ENCODE measurements at places on chromosomes 4 and X. TPM values are rescaled to one million over a fixed set of nuclear protein-coding genes. Genes with fewer than 3 reads are reported as not detected.
A peak's percentile ranks its signal among the peaks of the same experiment; 100 is the strongest.

- no peaks in the 10 kb centered on the region for H3K4me1 ChIP-seq
- no peaks in the 10 kb centered on the region for H3K36me3 ChIP-seq
- H3K27ac ChIP-seq: no peak overlapping the region
Measured at GRCh38 chrX:50067435-50068284, 133.1 kb downstream of the AKAP4 start.

- no peaks in the 10 kb centered on the region for H3K27me3 ChIP-seq
- H3K36me3 ChIP-seq: no peaks in the 10 kb centered on the region
- no peaks in the 10 kb centered on the region for H3K4me1 ChIP-seq
- H3K4me3 ChIP-seq: no peak overlapping the region
- no peak for DNase-seq
Measured at GRCh38 chr4:16738558-16738957, 159.9 kb downstream of the LDB2 start.

Gene MAGEB2
- not detected for total RNA-seq

DNA sequence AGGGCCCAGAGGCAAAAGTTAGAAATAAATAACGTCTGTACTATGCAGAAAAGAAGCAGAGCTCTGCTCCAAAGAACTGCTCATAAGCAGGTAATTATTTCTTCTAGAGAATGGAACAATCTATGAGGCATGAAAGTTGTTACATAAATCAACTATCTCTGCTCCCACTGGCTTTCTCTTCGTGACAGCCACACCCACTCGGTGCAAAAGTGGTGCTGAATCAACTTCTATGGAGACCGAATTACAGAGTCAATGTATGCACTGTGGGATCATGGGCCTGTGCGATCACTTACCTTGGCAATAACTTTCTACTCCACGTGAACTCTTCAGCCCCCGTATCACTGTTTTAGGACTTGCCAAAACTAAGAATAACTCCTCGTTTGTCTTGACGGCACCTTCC lies 99.4 kb upstream of the ATXN3L start:
- H3K4me3 ChIP-seq: no peak overlapping the region
- H3K4me1 ChIP-seq: no peaks in the 10 kb centered on the region
- no peak overlapping the region for H3K27ac ChIP-seq
- no peaks in the 10 kb centered on the region for H3K36me3 ChIP-seq
- H3K27me3 ChIP-seq: no peaks in the 10 kb centered on the region

Gene SLC10A7
- 12.0 TPM for total RNA-seq

- H3K27me3 ChIP-seq: no peaks in the 10 kb centered on the region
- no peaks in the 10 kb centered on the region for H3K4me1 ChIP-seq
- H3K4me3 ChIP-seq: no peak overlapping the region
- H3K36me3 ChIP-seq: no peaks in the 10 kb centered on the region
- no peak overlapping the region for H3K27ac ChIP-seq
Measured at GRCh38 chrX:1325515-1326116, 11.0 kb upstream of the IL3RA start.

DNA sequence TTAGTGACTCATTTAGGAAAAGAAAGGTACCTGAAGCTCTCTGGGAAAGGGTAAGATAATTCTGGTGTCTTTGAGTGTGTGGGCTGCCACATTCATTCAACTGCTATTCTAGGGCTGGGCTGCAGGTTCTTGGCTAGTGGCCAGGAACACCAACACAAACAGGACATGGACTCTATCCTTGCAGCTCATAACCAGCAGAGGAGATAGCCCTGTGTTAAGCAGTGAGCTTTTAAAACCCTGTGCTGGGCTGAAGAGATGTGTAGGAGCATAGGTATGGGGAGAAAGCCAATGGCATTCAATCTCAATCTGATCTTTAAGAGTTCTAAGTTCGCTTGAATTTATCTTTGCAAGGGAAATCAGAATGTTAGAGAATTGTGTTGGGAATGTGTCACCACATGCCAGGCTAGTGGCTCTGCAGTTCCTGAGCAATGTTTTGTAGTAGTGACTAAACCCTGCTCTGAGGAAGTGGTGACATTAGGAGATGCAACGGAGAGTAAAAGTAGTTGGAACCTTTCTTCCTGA lies 39.2 kb downstream of the SGMS2 start:
- peak; percentile 73 for DNase-seq
- peak overlapping the region; percentile 47 for H3K27ac ChIP-seq
- H3K4me3 ChIP-seq: no peak overlapping the region
- no peaks in the 10 kb centered on the region for H3K27me3 ChIP-seq
- H3K4me1 ChIP-seq: peaks cover 27% of the 10 kb centered on the region
- H3K36me3 ChIP-seq: no peaks in the 10 kb centered on the region

GRCh38 chr4:75142850-75143249 lies 209.9 kb downstream of the PARM1 start:
- no peak for DNase-seq
- no peak overlapping the region for H3K4me3 ChIP-seq
- H3K27ac ChIP-seq: no peak overlapping the region
- no peaks in the 10 kb centered on the region for H3K4me1 ChIP-seq
- no peaks in the 10 kb centered on the region for H3K27me3 ChIP-seq
